ENCODE measurements at places on chromosomes 4 and X. TPM values are rescaled to one million over a fixed set of nuclear protein-coding genes. Genes with fewer than 3 reads are reported as not detected.

SMIM10L2A gene
- 0.20 TPM for total RNA-seq

TLR3 gene
- 8.1 TPM for total RNA-seq

NAA11 gene
- not detected for total RNA-seq

SPACA5 gene
- not detected for total RNA-seq

PLK4 gene
- total RNA-seq = 16.3 TPM

MEPE gene
- total RNA-seq = not detected

PCDH10 gene
- total RNA-seq = 0.25 TPM

RPS6KA6 gene
- 0.15 TPM for total RNA-seq

TMPRSS11B gene
- not detected for total RNA-seq

CTAG2 gene
- total RNA-seq = not detected

SCML2 gene
- 1.6 TPM for total RNA-seq

ENPEP gene
- total RNA-seq = not detected

NXF2 gene
- not detected for total RNA-seq

FAM184B gene
- total RNA-seq = not detected

FAM9A gene
- total RNA-seq = not detected

All from mammary microvascular endothelial cell (primary cell).